Stimulated activated naive CD4-positive, alpha-beta T cell (primary cell): ENCODE measurements at places on chromosomes 6 and 20.

- DNase-seq, result no peak
Measured at GRCh38 chr20:21145424-21145823, 19.5 kb downstream of the KIZ start.

- no peak for DNase-seq
Measured at GRCh38 chr6:46706464-46706863, 18.8 kb downstream of the TDRD6 start.

DNA sequence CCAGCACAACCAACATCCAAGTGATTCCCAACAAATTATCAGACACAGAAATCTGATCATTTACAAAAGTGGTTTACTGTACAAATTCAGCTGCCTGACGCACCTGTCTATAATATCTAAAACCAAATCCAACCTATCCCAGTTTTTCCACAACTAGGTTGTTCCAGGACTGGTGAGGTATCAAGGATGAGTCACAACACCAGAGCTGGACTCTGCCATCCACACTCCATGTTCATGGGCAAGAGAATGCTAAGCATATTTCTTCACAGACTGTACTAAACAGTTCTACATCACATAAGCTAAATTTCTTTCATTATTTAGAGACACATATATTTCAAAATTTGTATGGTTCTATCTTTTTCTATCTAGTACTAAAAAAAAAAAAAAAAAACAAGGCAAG is 141.6 kb downstream of the BTBD9 start:
- no peak for DNase-seq

GRCh38 chr20:3213226-3213625 is 3.9 kb downstream of the ITPA start:
- no peak for DNase-seq

DNA sequence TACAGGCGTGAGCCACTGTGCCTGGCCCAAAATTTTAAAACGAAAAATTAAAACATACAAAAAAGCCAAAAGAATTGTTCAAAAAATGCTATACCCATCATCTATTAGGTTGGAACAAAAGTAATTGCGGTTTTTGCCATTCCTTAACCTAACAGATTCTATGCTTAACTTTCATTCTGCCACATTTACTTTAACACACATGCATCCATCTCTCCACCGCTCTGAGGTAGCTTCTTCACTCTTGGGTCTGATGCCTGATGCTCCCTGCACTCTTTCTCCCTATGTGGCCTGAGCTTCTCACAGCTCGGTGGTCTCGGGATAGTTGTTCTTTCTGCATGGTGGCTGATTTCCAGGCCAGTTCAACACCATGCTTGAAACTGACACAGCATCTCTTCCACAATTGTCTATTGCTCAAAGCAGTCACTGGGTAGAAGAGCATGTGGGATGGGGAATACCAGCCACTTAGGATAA is 4.7 kb upstream of the MANBAL start:
- no peak for DNase-seq

DNA sequence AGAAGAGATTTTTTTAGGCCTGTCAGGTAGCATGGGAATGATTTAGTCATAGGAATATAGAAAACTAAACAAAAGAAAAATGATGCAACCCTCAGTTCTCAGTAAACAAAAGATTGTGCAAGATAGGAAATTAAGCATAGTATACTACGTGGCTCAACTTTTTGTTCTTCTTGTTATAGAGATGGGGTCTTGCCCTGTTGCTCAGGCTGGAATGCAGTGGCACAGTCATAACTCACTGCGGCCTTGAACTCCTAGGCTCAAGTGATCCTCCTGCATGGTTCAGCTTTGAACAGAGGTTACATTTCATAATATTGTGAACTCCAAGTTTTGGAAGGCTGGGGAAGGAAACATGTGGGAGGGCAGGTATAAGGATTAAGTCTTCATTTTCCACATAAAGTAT is 28.5 kb downstream of the SLX4IP start:
- DNase-seq, result no peak

- DNase-seq, result no peak
Measured at GRCh38 chr6:10531942-10532341, 10.8 kb downstream of the GCNT2 start.

- DNase-seq, result no peak
Measured at GRCh38 chr6:41824571-41825569, 37.4 kb downstream of the TOMM6 start.

- no peak for DNase-seq
Measured at GRCh38 chr20:19021406-19022117, 190.9 kb upstream of the SLC24A3 start.

- no peak for DNase-seq
Measured at GRCh38 chr20:32473231-32474008, 111.7 kb downstream of the NOL4L start.

- no peak for DNase-seq
Measured at GRCh38 chr6:134288538-134289203, 29.2 kb downstream of the SGK1 start.

DNA sequence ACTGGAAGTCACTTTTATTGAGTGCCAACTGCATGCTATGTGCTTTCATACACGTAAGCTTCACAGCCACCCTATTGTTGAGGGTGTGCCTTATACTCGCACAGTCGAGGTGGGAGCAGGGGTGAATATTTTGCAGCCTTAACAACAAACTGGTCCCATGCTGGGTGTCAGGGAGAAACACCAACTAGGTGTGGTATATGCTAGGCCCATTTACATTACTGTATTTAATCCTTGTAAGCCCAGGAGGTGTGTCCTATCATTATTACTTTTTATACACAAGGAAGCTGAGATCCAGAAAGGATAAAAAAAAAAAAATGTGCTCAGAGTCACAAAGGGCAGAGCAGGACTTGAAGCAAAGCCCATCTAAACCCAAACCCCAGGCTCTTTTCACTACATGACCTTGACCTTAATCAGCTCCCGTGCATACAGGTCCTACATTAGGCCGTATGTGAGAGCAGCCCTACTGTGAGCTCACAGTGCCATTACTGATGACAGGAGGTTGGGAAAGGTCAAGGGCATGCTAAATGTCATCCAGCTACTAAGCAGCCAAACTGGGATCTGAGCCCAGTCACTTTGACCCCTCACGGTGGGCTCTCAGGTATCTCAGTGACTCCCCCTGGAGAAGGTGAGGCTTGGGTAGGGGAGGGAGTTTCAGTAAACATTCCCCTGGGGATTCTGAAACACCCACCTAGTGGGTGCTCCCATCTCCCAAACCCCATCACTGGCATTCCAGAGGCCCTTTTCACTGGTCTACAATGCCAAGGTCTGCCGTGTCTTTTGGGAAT is 61.7 kb downstream of the BFSP1 start:
- no peak for DNase-seq

DNA sequence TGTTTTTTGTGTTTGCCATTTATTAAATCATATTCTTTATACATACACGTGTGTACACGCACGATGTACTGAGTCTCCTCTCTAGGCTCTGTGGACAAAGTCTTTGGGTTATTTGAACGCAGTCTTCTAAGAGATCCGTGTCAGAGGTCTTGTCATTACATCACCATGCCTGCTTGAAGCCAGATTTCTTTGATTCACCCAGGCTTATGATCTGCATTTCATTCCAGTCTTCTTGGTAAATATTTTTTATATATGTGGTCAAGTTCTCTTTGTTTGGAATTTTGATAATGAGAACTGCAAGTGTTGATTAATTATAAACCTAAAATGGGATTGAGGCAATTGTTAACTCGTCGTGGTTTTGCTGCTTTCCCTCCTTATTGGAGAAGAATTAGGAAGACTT is 34.6 kb downstream of the KCNS1 start:
- no peak for DNase-seq

GRCh38 chr20:38645351-38645750 is 43.7 kb downstream of the ARHGAP40 start:
- no peak for DNase-seq

GRCh38 chr6:33490621-33491020 is 36.2 kb downstream of the ZBTB9 start:
- DNase-seq, result no peak

GRCh38 chr20:57605878-57606277 is 14.3 kb downstream of the ZBP1 start:
- DNase-seq, result no peak

DNA sequence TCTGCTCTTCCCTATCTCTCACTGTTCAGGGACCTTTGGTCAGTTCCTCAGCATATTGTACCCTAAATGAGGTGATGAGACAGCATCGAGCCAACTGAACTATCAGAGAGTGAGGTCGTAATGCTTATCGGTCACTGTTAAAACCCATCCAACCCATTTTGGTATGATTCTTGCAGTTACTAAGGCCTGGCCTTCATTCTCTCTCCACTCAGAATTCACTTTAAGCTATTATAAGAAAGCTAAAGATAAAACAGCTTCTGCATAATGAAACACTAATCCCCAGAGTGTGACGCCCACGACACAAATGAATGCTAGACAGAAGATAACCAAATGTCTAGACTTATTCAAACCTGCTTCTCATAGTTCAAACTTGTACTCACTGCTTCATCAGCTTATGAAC is 175.8 kb downstream of the GMPR start:
- DNase-seq, result no peak

GRCh38 chr6:99013145-99013544 is 65.4 kb upstream of the FBXL4 start:
- DNase-seq, result no peak

- DNase-seq, result no peak
Measured at GRCh38 chr6:2232445-2232844, 13.0 kb downstream of the GMDS start.

DNA sequence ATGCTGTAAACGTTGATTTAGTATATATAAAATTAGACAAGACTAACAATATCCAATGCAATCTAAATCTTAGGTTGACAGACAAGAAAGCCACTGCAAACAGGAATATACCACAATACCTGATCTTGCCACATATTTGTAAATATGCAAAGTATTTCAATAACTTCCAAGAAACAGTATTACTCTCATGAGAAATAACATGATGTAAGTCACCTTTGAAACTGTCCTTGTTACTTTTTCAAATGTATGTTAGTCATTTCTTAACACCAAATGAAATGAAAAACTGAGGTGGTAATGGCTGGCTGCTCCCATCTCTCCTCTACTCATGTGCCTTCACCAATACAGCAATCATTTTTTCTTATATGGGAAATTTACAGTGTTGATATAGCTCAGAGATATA is 118.7 kb downstream of the ATG5 start:
- DNase-seq, result no peak

- DNase-seq, result no peak
Measured at GRCh38 chr6:157552820-157553485, 172.0 kb downstream of the ZDHHC14 start.

- no peak for DNase-seq
Measured at GRCh38 chr6:31878726-31879125, at the start of gene SLC44A4. Gene SLC44A4 (minus strand): TSS chr6:31878997. CDS start chr6:31878980, 17 bp downstream.

- DNase-seq, result no peak
Measured at GRCh38 chr6:63745784-63746183, 110.2 kb downstream of the PHF3 start.

- DNase-seq, result no peak
Measured at GRCh38 chr6:11705483-11705882, 73.1 kb downstream of the ADTRP start.

- no peak for DNase-seq
Measured at GRCh38 chr6:155011809-155012291, 16.7 kb downstream of the TIAM2 start.

DNA sequence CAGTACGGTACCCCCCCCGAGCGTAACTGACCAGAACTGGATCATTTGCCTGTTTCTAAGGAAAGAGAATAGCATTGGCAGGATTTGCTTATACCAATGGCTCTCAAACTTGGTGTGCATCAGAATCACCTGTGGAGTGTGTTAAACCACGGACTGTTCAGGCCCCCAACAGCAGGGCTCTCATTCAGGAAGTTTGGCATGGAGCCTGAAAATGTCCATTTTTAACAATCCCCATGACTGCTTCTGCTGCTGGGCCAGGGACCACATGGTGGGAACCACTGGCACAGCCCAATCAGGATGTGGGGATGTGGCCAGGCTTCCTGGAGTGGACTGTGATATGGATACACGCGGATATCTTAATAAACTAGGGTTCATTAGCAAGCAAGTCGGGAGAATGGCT is 53.9 kb downstream of the GTF2H5 start:
- DNase-seq, result no peak

DNA sequence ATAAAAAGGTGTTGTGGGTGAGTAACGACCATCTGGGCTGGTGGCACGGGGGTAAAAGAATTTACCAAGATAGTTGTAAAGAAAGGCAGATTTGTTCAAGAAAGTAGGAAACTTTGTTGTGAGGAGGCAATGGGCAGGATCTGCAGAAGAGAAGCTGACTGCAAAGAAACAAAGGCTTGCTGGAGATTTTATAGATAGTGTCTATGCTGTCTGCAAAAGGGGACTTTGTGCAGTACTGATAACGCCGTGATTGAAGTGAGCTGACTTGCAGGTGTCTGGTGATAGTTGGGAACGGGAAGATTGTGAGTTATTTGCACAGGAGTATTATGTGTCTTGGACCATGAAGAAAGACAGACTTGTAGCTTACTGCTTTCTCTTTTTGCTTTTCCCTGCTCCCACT is 36.8 kb upstream of the GSTA3 start:
- no peak for DNase-seq

DNA sequence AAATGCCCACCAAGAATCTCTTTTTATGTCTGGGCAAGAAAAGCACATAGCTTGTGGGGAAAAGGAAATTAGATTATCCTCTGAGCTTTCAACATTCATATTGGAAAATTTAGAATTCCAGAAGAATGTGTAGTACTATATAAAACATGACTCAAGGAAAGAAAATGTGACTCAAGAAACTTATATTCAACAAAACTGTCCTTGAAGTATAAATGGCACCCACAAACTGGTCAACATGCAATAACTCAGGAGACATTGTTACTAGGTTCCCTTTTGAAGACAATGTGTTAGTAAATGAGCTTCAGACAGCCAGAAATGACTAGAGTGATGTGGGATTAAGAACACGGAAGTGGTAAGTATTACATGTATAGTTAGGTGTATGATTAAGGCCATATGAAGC is 26.1 kb upstream of the TINAG start:
- no peak for DNase-seq

DNA sequence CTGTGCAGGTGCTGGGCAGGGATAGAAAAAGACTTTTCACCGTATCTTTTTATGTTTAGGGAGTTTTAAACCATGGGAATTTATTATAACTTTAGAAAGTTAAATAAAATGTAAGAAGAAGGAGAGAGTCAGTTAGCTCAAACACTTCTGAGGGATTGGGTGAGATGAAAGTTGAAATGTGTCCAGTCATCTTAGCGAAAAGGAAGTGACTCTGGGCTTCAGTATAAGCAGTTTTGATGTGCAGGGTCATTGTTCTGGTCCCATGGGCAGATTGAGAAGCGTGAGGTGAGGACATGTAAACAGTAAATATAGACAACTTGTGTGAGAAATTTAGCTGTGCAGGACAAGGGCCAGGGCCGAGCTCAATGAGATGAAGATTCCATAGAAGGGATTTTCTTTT is 66.9 kb downstream of the TOX2 start:
- DNase-seq, result no peak
